ENCODE measurements at places on chromosomes 1 and 21.

DNA sequence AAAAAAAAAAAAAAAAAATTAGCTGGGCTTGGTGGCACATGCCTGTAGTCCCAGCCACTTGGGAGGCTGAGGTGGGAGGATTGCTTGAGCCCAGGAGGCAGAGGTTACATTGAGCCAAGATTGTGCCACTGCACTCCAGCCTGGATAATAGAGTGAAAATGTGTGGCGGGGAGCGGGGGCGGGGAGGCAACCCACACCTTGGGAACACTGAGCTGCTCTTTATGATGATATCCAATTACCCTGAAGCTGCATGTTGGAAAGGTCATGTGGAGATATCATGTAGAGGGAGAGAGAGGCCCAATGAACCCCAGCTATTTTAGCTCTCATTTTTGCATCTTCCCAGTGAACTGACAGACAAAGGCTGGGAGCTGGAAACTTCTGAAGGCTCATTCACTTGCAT, 48.3 kb upstream of the ZNF648 start:
- DNase-seq: no peak

DNA sequence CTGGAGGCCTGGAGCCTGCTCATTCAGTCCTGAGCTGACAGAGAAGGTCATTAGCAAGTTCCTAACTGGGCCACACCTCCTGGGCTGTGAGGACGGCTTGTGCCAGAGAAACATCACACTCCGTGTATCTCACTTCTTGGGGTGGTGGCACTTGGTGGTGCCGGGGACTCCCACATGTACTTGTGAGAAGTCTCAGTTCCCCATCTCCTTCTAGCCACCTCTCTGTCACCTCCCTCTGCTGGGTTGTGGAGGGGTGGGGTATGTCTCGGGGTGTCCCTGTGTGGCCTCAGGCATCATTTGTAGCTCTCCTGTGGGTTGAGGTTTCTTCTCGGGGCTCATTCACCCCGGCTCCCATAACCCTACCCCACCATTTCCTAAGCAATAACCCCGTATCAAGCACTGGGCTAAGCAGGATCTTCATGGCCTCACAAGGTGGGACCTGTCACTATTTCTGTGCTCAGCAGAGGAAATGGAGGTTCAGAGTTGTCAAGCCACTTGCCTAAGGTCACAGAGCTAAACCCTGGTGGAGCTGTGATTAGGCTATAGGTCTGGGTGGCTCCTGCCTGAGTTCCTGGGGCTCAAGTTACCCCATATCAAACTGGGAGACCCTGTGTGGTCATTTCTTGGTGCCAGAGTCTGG, 62.5 kb downstream of the UBIAD1 start:
- no peak for DNase-seq

GRCh38 chr1:190049314-190049713, 428.4 kb downstream of the BRINP3 start:
- DNase-seq: no peak

- no peak for DNase-seq
Measured at GRCh38 chr1:222629921-222630535, 12.1 kb downstream of the MIA3 start.

DNA sequence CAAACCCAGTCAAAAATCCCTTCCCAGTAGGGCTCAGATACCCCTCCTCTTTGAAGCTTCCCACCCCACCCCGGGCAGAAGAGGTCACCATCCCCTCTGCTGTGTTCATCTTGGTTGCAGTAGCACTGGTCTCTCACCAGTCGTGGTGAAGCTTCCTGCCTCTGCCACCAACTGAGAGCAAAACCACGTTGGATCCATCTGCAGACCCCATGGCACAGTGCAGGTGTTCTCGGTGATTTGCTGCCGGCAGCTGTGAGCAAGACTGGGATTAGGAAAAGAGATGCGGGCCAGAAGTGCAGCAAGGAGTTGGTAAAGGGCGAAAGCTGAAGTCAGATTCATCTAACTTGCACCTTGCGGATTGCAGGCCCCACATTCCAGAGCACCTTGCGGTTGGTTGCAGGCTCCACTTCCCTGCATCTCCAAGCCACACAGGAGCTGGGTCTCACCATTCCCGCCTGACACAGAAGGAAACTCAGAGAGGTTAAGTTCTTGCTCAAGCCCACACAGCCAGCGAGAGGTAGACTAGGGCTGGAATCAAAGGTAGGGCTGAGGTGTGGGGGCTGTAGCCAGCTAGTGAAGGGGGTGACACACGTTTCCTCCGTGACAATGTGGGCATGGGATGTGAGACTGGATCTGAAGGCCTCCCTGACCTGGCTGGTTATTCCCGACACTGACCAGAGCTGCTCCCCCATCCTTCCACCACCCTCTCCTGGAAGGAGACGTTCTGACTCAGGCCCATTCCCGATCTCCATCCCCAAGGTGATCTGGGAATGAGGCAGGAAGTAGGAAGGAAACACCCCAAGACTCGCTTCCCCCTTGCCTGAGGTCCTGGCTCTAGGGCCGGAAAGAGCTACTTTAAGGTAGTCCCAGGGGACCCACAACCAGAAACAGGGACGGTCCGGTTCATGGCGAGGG, 3.3 kb upstream of the FAM110D start:
- DNase-seq: no peak

- no peak for DNase-seq
Measured at GRCh38 chr1:77378723-77379535, 97.1 kb downstream of the AK5 start.

DNA sequence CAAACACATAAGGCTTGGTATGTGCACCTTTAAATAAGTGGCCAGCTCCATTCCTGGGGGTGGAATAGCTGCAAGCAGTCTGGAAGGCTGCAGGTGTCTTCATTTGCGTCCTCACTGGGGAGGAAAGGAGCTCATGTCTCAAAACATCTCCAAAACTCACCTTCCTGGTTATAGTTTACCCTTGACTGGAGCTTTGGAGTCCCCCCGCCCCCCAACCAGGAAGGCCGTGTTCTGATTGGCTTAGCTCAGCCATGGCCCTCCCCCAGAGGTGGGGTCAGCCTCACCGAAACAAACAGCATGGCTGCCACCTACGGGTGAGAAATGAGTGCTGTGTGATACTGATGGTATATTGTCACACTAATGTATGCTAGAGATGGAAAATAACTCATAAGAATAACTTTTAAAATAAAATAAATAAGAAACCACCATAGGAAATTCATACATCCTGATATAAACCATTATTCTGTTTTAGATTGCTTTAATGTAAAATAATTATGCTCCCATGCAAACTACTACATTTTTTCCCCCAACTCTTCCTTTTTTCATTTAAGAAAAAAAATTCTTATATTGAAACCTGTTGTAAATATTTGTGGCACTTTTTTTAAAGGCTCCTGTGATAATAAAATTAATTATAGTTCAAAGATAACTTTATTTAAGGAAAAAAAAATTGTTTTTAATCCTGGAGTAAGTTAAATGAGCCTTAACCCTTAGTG, 90.8 kb downstream of the ZP4 start:
- DNase-seq: no peak

DNA sequence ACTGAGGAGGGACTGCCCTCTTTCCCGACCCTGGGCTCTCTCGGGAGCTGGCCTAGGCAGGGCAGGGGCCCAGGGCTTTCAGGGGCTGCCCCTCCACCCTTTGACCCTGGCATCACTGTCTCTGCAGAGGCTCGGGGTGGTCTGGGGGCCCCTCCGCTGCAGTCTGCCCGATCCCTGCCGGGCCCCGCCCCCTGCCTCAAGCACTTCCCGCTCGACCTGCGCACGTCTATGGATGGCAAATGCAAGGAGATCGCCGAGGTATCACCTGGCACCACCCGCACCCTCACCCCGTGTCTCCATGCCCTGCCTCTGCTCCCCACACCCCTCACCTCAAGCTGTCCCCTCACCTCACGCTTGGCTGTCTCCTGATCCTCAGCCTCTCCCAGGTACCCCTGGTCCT, 5.5 kb downstream of the AMPD2 start:
- DNase-seq: no peak

- DNase-seq: no peak
Measured at GRCh38 chr1:24955161-24955560, 25.1 kb upstream of the RUNX3 start.

DNA sequence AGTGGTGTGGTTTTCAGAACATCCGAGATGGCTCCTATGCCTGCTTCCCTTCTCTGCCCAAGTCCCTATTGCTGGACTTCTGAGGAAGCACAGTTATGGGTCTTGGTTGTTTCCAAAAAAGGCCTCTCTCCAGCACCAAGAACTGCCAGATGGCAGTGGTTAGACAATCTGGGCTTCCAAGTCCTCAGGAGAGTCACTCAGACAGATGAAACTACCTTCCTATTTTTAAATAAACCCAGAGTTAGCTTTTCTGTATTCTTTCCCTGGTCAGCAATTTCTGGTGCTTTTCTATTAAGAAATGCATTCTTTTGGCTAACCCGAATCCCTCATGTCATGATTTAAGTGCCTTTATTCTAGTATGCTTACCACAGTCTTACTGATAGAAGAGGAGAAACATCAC, 245.9 kb downstream of the PRDM2 start:
- DNase-seq: no peak

DNA sequence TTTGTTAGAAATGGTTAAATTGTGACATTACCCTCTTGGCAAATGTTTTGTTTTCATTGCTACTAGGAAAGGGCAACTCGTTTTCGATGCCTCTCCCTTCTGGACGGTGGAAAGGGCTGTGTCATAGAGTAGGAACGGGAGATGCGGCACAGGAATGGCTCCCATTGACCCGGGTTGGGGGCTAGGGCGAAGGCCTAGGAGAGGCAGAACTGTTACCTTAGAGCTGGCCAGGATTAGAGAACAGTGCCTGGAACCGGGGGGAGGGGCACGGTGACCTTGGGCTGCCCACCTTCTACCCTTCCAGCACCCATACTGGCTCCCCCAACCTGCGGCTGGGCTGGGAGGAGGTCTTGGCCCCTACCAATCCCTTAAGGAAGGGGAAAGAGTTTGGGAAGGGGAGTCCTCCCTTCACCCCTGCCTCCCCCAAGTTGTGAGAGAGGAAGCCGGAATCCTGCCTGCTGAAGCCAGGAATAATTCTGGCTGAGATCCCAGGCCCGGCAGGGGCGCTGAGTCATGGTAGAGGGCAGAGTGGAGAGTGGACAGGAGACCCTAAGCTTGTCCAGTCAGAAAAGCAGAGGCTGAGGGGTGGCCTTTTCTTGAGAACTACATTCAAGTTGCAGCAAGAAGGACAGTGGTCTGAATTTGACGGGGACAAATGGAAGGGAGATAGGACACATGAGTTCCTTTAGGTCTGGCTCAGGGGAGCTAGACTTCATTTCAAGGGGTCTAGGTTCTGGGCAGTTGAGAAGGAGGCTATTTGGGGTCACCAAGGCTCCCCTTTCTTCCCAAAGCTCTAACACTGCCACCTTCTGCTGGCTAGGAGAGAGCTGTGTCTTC, 8.2 kb downstream of the LMNA start:
- DNase-seq: peak; percentile 94

DNA sequence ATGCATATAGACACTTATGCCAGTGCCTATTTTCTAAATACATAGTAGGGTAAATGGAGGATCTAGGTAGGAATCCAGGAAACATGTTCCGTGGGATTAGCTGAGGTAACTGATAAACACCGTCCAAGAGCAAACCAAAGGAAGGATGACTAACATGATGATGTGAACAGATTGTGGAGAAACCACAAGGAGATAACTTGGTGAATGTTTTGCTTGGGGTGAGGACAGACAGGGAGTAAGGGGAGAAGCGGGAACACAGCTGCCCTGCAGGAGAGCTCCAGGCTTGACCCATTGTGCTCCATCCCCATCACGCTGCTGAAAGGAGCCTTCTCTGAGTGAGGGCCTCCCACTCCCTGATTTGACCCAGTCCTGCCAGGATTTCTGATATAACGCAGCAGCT, 87.0 kb upstream of the ZC3H11B start:
- peak; percentile 22 for DNase-seq

- DNase-seq: peak; percentile 42
Measured at GRCh38 chr1:113073479-113073950, 517 bp downstream of the LRIG2 start.

GRCh38 chr1:110393691-110394492, 3.1 kb upstream of the SLC16A4 start:
- DNase-seq: no peak

GRCh38 chr1:99672038-99672437, 26.1 kb downstream of the PALMD start:
- DNase-seq: no peak

DNA sequence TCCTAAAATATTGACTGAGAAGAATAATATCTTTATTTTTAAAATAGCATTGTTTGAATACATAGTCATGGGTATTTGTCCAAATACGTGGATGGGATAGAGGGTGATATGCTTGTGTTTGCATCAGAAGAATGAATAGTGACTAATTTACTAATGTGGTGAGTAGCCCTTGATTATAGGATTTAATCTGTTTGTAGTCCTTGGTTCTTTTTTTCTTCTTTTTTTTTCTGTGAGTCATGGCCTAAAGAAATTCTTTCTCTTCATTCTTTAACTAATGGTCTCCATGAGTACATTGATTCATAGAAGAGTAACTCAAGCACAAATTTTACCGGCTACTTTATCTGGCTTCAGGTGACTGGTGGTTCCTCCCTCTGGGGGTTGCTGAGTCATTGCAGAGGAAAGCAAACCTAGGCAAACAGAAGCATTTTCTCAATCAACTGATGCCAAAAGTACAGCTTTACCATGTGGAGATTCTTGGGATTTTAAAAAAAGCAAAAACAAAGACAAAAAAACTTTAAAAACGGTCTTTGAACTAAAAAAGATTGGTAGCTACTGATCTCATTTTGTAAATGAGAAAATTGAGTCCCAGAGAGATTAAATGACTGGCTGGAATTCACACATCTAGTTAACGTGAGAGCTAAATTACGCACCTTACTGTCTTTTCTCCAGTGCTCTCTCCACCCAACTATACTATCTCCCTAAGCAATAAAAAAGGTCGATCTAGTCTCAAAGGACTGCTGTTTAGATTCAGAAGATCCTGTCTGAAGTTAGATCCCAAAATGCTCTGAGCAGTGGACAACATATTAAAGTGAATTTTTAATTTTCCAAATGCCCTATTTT, 40.5 kb downstream of the AK5 start:
- no peak for DNase-seq

GRCh38 chr1:243726806-243727502, 123.1 kb downstream of the AKT3 start:
- no peak for DNase-seq

GRCh38 chr1:66231217-66231616, 302.7 kb upstream of the SGIP1 start:
- DNase-seq: no peak

GRCh38 chr1:184966989-184967388, 7.3 kb downstream of the NIBAN1 start:
- DNase-seq: no peak

DNA sequence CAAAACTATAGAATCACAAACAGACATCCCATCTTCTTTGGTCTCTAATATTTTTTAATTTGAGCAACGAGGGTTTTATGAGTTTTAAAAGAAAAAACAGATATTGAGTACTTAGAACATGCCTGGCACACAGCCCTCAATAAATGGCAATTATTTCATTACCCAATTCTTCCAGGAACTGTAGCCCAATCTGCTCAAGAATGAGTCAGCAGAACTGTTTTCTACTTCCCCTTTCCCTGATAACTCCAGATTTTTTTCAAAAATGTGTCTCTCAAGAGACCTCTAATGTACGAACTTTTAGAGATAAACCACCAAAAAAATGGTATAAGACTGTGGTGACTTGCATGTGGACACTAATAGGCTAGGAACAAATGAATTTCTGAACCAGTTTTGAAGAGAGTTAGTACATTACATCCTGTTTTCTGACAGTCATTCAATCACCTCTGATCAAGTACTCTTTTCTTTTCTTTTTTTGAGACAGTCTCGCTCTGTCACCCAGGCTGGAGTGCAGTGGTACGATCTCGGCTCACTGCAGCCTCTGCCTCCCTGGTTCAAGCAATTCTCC, 11.5 kb downstream of the ABL2 start:
- no peak for DNase-seq
